ENCODE measurements at places on chromosomes 16 and 17.

DNA sequence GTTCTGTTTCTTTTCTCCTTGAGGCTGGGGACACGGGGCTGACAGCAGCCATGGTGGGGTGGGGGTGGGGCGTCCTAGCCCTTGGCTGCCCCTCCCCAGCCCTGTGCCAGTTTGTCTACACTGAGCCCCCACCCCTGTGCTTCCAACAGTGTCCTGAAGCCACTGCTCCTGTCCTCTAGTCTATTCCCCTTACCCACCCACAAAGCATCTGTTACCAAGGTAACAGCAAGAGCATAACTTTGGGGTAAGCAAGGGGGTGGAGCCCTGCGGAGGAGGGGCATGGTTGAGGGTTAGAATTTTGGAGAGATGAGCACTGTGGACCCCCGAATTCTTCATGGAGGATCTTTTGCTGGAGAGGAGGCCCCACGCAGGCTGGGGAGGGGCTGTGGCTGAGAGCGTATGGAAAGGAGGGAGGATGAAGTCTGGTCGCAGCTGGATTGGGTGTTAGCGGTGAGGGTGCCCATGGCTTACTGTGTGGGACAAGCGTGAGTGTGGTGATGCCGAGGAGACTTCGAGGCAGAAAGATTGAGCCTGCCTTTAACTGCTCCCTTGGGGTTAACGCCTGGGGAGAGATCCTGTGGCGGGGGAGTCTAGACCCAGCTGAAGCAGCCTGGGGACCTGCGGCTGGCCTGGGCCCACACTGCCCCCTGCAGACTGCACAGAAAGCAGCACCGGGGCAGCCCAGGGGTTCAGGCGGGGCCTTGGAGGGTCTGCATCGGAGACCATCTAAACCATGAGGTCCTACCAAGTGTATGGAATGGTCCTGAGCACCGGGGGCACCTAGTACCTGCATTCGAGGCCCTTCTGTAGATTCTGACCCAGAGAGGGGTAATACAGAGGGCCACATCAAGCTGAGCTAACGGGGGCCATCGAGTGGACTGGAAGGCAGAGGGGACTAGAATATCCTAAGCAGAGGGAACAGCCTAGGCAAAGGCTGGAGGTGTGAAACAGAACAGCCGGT, 6.1 kb upstream of the STAC2 start:
- no peak for DNase-seq

- no peak for DNase-seq
These were observed 8.0 kb upstream of the TRAP1 start for GRCh38 chr16:3725276-3725675.

- no peak for DNase-seq
These were observed 2289.3 kb downstream of the TP53TG3F start for GRCh38 chr16:35748621-35749252.

DNA sequence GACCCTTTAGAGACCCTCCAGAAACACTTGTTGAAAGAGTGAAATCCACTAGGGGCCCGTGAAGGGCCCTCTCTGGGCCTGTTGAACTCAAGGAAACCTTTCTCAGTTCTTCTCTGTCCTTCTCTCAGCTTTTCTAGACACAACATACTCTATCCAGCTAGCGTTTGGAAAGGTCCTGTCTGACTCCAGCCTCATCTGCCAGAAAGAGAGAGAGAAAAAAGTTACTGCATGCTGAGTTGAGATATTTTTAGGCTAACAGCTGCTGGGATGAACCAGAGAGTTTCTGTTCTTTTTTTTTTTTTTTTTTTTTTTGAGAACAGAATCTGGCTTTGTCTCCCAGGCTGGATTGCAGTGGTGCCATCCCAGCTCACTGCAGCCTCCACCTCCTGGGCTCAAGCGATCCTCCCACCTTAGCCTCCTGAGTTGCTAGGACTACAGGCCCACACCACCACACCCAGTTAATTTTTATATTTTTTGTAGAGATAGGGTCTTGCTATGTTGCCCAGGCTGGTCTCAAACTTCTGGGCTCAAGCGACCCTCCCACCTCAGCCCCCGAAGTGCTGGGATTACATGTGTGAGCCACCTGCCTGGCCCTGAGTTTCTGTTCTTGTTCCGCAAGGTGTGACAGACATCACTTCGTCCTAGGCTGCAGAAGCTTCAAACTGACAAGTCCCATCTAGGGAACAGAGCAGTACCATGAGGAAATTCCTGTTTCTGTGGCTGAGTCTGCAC, 14.9 kb upstream of the TEX2 start:
- DNase-seq: peak; percentile 89

- peak; percentile 42 for DNase-seq
These were observed 993.5 kb downstream of the CDH8 start for GRCh38 chr16:61042737-61043136.

DNA sequence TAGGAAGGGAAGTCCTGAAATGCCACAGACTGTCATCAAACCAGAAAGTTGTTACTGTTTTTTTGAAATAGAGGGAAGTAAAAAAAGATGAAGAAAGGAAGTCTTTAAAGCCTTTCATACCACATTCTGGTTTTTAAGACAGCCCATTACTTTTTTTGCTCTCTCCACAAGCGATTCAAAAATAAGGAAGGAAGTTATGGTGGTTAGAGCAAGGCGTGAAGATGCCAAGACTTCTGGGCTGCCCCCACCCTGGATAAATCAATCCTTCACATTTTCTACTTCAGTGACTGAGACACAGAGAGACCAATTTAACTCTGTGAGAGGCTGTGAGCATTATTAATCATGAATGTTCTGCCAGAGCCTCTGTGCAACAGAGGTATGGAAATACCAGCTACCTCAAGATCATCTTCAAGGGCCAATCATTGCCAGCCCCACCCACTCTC, 82.3 kb upstream of the BCAR1 start:
- DNase-seq: no peak

DNA sequence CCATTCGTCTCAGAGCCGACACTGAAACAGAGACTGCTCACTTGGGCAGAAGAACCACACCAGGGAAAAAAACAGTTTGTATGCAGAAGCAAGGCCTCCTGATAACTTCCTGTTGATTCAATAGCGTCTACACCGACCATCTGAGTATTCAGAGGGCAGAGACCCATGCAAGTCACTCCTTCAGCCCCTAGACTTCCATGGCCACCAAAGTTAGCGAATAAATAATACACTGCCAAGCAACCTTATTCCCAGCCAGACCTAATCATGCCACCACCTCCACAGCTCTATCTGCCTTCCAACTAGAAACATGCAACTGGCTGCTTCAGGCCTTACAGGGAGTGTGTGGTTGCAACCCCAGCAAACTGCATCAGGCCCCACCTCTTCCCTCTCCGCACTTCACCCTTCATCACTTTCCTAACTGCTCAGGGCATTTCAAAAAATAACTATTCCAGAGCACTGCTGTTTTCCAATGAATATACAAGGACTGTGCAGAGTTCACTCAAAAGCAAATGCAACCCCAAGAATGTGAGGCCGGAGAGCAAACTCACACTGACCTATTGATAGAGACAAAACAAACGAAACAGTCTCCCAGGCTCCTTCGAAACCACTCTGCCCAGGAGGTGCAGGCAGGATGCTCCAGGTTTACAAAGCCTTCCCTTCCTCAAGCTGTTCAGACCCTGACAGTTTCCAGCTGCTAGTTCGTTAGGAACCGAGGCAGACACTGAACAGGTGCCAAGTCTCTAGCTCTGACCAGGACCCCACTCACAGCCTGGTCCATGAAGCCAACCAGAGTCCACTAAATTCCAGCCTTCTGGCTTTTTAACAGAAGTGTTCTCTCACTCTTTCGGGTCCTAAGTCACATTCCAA, 3.6 kb downstream of the USP7 start:
- peak; percentile 43 for DNase-seq

DNA sequence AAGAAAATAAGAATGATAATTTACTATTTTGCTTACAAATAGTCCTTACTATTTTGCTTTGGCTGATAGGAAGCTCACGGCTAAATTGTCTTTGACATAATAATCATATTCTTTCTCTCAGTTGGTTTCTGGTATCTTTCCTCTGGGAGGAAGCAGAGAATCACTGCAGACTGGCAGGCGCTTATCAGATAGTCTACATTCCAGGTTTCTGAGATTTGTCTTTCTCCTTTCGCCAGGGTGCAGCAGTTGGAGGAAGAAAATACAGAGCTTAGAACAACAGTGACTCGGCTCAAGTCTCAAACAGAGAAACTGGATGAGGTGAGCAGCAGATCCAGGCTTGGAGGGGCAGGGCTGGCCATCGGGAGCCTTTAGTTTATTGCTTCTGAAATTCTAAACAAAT, 136.1 kb downstream of the RAB11FIP4 start:
- DNase-seq: no peak

- no peak for DNase-seq
These were observed 16.5 kb upstream of the MRPS23 start for GRCh38 chr17:57866319-57866718.

DNA sequence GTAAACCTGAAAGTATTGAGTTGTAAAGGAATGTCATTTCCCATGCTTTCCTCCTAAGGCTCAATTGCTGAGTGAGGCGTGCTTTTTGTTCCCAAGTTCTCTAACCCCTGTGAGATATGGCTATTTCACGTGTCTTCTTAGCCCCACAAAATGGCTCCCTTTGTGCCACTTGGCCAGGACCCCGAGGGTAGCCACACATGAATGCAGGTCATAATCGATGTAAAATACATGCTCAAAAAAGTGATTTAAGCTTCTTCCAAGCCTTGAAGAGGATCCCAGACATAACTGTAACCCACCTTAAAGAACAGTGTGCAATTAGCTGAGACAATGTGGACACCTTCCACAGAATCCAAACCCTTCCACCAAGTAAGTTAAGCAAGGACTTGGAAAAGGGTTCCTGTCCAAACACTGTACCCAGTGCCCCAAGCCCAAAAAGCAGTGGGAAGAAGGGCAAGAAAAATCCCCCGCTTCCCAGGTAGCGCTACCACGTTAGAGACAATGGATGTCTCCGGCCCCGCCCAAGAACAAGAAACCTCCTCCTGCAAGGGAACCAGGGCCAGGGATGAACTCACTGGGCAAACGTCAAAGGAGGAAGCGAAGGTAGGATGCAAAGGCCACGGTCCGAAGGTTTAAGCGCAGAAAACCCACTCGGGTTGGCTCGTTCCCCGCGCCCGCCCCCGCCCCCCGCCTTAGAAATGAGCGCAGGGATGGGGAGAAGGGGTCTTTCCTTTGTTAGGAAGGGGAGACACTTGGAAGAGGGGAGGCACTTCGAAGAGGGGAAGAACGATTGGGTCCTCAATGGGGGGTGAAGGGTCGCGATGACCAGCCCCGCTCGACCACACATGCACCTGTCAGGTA, 1.2 kb downstream of the JPT1 start:
- peak; percentile 68 for DNase-seq

GRCh38 chr17:17108451-17109049, 66.3 kb downstream of the MPRIP start:
- DNase-seq: peak; percentile 77

DNA sequence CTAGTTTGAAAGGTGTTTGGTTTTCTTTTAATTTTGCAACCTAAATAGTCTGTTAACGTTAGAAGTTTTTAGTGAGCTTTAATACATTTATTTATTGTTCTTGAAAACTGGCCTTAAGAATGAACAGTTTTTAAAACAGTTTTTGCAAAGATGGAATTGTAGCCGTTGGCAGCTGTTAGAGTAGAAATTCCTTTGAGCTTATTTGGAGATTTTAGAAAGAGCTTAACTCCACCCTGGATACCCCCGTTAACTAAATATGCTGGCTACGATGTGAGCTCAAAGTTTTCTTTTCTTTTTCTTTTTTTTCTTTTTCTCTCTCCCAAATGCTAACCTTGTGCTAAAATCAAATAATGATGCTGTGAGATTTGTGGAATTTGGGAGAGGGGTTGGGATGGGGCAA, 75.2 kb downstream of the COX10 start:
- DNase-seq: peak; percentile 39

DNA sequence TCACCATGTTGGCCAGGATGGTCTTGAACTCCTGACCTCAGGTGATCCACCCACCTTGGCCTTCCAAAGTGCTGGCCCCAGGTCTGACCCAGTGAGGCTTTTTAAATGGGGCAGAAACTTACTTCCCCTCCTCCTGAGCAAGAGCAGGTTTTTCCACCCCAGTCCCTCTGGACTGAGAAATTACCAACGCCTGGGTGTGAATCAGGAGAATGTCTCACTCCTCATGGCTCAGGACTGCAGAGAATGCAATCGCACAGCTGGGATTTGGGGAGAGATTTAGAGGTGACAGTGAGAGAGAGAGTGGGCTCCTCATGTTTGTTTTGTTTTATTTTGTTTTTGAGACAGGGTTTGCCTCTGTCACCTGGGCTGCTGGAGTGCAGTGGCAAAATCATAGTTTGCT, 203.6 kb downstream of the RAB11FIP4 start:
- no peak for DNase-seq

- DNase-seq: no peak
These were observed 3.0 kb upstream of the SLFN5 start for GRCh38 chr17:35239823-35240222.

DNA sequence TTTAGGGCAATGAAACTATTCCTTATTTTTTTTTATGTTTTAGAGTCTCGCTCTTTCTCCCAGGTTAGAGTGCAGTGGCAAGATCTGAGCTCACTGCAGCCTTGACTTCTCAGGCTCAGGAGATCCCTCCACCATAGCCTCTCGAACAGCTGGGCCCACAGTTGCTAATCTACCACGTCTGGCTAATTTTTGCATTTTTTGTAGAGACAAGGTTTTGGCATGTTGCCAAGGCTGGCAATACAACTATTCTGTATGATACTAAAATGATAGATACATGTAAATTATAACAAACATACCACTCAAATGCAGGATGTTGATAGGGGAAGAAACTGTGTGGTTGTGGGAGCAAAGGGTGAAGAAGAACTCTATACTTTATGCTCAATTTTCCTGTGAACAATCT, 401.3 kb downstream of the ZFHX3 start:
- peak; percentile 57 for DNase-seq

DNA sequence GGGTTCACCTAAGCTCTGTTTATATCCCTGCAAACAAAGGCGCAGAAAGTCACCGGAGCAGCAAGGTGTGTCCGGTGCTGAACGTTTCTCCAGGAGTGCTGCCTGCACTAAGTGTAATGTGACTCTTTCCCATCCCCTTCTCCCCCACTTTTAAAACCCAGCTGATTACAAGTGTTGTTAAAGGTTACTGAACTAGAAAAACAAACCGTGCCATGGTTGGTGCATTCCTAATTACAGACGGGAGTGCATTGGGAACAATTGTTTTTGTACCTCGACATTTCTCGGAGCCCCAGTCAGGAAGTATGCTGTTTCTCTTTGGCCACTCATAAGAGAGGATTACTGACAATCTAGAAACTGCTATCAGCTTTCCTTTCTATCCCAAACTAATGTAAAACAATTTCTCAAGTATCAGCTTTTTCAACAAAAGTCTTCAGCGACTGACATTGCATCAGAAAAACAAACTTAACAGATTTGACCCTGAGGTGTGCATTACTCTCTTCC, 441.0 kb upstream of the SALL1 start:
- DNase-seq: peak; percentile 10

DNA sequence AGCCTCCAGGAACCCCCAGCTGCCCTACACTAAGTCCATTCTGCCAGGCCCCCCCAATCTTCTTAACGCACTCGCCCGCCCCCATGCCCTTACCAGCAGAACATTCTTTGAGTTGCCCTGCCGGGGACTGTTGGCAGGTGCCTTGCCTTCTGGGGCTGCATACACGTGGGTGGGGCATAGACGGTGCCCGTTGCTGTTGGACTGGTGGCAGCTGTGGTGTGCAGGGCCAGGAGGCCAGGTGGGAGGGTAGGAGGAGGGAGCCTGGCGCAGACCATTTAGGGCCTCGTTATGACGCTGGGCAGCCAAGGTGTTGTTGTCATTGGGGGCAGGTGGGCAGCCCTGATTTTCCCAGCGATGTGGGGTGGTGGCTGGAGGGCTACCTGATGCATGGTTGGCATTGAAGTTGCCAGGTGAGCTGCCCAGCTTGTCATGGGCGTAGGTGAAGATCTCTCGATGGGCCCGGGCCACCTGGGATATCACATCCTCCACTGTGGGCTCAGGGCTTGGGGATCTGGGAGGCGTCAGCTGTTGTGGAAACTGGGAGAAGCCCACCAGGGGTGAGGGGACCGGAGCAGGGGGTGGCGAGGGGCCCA, 4.9 kb downstream of the NR1D1 start:
- DNase-seq: no peak

Data from tongue (tissue), 3 donors.